ENCODE measurements at places on chromosomes 11 and 22.

- DNase-seq = no peak
Measured at GRCh38 chr11:74221816-74222215, 50.7 kb downstream of the PPME1 start.

GRCh38 chr11:2570841-2571597, 126.2 kb downstream of the KCNQ1 start:
- no peak for DNase-seq

- peak; percentile 20 for DNase-seq
Measured at GRCh38 chr11:45252134-45252856, 33.8 kb downstream of the SYT13 start.

DNA sequence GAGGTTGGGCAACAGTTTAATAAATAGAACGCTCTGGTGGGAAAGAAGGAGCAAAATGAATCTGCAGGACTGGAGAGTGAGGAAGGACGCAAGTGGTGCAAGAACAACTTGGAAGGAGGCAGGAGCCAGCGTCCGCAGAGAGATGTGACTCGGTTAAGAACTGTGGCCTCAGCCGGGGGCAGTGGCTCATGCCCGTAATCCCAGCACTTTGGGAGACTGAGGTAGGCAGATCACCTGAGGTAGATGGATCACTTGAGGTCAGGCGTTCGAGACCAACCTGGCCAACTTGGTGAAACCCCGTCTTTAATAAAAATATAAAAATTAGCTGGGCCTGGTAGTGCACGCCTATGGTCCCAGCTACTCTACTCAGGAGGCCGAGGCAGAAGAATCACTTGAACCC, 319.7 kb downstream of the LARGE1 start:
- DNase-seq = no peak

DNA sequence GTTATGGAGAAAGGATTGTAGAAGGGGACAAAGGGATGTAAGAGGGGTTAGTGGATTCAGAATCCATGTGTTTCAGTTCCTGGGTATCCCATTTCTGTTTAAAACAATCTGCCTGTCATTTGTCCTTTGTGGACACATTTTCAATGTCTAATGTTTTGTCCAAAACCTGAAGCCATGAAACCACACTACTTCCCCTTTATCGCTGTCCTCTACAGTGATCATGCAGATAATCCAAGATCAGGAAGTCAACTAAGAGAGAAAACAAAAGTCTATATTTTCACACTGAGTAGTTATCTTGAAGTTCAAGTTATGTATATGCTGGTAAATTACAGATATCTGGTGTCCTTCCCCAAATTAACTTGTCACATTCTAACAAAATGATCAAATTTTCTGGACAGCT, 457.0 kb downstream of the NTM start:
- no peak for DNase-seq

DNA sequence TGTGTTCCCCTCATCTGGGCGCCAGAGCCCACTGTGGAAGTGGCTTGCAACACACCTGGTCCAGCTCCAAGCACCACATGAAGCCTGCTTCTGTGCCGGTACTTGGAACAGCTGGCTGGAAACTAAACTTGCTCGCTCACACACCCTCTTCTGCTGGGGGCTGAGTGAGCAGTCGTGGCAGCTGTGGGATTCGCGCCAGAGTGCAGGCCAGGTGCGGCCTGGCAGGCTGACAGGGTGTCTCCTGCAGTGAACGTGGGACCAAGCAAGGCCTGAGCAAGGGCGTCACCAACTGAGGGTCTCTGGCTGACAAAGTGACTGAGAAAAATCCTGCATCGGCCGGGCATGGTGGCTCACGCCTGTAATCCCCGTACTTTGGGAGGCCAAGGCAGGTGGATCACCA, 15.2 kb downstream of the SMC1B start:
- DNase-seq = no peak

GRCh38 chr22:24976442-24977218, 24.1 kb downstream of the KIAA1671 start:
- DNase-seq = no peak

DNA sequence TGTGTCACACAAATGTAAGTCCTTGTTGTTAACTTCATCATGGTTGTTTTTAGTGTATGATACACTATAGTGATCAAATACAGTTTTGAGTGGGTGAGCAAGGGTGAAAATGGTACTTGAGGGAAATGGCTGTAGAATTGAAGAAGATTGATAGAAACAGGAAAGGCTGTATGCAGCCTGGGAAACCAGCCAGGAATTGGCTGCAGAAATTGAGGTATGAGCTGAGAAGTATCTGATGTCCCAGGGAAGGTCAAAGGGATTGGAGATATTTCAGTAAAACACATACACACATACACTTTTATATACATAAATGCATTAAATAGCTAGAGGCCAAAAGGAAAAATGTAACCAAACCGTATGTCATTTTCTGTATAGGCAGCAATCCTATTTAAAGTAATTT, 13.1 kb upstream of the YAP1 start:
- DNase-seq = no peak

DNA sequence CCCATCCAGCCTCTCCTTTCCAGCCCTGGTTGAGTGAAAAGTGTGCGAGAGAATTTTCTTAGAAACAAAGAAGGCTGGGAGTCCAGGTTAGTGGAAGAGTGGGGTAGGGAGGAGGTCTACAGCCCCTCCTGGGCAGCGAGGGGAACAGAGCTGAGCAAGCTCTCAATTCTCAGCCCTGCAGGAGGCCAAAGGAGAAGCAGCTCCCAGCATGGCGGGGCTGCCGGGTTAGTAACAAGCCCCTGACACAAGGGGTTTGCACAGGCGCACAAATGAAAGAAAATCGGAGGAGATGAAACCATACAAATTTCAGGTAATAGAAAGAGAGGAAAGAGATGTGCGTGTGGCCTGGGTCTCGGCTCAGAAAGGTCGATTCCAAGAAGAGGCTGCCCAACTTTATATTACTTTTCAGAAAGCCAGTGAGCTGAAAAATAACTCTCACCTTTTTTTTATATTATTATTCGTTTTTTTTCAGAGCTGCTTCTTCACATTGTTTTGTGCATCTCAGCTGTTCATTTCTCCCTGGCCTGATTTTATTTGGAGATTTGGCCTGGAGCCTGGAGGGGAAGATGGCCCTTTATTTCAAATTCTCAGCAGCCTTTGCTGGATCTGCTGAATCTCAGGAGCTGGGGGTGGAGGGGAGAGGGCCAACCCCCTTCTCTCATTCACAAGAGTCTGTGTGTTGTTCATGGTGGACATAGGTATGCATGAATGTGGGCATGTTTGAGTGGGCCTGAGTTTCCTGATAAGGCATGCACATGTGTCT, 583.2 kb downstream of the BUD13 start:
- no peak for DNase-seq

DNA sequence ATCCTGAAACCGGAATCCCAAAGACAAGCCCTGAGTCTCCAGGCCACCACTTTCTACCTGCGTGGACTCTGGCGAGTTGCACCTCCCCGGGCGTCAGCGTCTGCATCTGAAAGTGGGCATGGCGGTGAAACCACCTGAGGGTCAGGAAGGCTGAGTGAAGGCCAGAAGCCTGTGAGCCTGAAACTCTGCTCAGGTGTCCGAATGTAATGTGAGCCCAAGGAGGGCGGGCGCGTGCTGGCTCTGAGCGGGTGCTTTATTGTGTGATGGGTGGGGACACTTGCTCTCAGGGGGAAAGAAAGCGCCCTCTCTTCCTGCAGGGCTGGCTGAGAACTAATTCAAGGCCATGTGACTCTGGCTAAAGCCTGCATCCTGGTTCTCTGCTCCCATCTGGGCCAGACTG, 135.6 kb downstream of the ST3GAL4 start:
- DNase-seq = no peak

- DNase-seq = peak; percentile 78
Measured at GRCh38 chr22:45271667-45272201, 13.0 kb upstream of the UPK3A start.

DNA sequence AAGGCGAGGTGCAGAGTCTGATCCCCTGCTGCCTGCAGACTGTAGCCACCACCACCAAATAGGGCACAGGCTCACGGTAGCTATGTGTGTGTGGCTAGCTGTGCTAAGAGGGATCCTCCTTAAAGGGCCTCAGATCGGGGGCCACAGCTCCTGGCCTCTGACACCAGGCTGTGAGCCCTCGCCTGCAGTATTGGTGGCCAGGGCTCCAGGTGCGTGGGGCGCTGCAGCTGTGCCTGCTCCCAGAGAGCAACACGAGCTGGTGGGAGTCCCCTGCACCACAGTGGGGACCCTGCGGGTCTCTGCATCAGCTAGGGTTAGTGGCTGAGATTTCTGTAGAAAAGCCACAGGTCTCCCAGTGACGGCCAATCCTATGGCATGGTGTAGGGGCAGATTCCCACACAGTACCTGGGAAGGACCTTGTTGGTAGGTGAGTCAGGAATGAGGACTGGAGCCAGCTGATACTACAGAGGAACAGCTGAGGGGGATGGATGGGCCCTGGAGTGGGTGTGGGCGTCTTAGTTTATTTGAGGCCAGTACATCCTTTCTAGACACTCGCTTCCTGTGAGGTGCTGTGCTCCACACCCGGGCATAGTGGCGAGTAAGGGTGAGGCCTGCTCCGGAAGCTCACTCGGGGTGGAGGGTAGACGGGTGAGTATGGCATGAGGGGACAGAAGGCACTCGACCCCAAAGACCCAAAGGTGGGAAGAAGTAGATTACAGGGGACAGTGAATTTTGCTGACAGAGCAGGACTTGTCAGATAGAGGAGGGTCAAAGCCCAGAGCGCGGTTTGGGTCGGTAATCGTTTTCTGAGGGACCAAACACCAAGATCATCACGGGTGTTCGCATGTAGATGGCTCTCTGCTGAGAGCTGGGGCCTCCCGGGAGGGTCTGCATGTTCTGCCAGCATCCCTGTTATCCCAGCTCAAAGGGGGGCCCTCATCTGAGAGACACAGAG, 212.5 kb downstream of the TBC1D22A start:
- no peak for DNase-seq

DNA sequence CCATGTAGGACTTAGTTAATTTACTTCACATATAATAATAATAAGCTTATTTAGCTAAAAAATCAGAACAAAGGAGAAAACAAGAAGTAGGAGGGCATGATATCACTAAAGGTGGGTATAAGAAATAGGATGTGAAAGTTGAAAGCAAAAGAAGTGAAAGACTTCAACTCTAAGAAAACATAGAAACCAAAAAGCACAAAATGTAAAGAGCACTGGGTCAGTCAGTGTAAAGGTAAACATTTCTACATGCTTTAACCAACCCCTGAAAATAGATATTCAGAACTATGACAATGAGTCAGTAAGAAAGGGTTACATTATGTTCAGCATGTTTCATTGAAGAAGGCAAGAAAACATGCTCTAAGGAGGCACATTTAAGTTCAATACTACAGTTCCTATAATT, 298.8 kb downstream of the SWAP70 start:
- no peak for DNase-seq

GRCh38 chr11:16784097-16784496, 45.6 kb downstream of the C11orf58 start:
- DNase-seq = no peak

GRCh38 chr22:29202212-29203192, 3.2 kb upstream of the EMID1 start:
- peak; percentile 52 for DNase-seq

DNA sequence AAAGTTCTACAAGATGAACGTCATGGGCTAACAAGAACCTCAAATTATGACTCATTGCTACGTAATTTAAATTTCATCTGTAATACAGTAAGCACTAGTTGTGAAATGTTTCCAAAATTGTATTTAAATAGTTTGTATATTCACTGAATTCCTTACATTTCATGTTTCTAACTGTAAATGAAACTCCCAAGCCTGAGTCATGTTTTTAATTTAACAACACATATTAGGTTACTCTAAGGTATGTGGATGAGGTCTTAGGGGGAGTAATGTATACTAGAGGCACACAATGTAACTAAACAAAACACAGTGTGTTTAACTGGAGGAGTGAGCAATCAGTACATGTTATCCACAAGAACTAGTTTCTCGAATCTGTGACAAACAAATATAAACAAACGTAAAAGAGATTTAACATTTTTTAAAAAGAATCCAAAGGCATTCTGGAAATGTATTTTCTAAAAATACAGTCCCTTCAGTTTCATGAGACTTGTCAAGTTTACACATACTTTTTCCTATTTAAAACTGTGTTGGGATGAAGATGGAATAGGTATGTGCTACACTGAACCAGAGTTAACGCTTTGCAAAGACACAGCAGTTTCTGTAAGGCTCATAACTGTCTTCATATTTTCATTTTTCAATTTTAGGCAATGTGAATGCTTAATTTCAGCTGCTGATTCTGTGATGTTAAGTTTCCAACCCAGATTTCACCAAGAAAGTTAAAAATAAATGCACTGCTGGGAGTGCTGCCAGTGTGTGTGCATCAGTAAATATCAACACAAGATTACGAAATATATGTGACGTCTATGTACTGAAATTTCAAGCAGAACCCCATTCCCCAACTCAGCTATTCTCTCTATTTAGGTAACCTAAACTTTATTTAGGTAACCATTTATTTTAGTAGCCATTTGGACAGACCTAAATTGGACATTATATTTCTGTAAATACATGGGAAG, 52.6 kb downstream of the PITPNB start:
- peak; percentile 92 for DNase-seq

- peak; percentile 25 for DNase-seq
Measured at GRCh38 chr11:69240332-69241074, 53.5 kb upstream of the MYEOV start.

GRCh38 chr11:125180413-125181305, 16.1 kb downstream of the PKNOX2 start:
- no peak for DNase-seq

DNA sequence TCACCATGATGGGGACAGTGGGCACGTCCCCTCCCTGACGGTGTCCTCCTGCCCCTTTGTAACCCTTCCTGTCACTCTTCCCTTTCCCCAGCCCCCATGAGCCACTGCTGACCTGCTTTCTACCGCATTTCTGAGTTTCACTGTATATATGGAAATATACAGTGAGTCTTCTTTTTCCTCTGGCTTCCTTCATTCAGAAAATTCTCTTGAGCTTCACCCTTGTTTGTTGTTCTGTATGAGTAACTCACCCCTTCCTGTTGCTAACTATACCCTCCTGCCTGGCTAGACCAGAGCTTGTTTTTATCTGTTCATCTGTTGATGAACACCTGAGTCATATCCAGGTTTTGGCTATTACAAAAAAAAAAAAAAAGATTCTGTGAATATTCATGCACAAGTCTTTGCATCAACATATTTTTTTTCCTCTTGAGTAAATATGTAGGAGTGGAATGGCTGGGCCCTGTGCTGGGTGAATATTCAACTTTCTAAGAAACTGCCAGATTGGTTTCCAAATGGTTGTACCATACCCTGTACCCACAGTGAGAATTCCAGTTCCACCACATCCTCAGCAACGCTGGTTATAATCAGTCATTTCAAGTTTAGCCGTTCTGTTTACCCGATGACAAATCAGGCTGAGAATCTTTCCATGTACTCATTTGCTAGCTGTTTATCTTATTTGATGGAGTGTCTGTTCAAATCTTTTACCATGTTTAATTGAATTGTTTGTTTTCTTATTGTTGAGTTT, 62.0 kb downstream of the IGF2 start:
- peak; percentile 63 for DNase-seq

- DNase-seq = peak; percentile 96
Measured at GRCh38 chr11:63858628-63859550, 20.0 kb downstream of the MARK2 start.

GRCh38 chr11:108880510-108880909, 215.6 kb downstream of the DDX10 start:
- peak; percentile 39 for DNase-seq
